ENCODE measurements at places on chromosomes 1 and 21.
A peak's percentile ranks its signal among the peaks of the same experiment; 100 is the strongest.

- DNase-seq, result no peak
Measured at GRCh38 chr1:245241526-245242130, 86.8 kb downstream of the KIF26B start.

DNA sequence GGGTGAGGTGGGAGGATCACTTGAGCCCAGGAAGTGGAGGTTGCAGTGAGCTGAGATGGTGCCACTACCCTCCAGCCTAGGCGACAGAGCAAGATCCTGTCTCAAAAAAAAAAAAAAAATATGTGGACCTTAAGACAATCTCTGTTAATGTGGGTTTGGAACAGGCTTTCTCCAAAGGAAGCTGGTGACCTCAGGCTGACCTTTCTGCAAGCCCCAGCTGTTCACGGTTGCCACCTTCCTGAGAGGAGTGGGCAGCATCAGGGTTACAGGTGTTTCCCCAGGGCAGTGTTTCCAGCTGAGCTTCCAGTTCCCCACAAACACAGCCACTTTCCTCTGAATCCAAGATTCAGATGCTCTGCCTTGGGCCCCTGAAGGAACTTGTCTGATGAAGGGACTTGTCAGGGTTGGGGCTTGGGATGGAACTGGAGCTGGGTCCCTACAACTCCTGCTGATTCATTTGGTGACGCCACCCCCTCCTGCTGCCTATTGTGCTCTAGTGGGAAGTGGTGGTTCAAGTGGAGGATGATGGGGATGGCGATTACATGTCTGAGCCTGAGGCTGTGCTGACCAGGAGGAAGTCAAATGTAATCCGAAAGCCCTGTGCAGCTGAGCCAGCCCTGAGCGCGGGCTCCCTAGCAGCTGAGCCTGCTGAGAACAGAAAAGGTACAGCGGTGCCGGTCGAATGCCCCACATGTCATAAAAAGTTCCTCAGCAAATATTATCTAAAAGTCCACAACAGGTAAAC is 1.9 kb downstream of the ZBTB48 start:
- peak; percentile 88 for DNase-seq

GRCh38 chr1:47669081-47669585 is 231.3 kb downstream of the FOXD2 start:
- no peak for DNase-seq

- peak; percentile 70 for DNase-seq
Measured at GRCh38 chr1:155012026-155012546, 9.5 kb downstream of the ZBTB7B start.

DNA sequence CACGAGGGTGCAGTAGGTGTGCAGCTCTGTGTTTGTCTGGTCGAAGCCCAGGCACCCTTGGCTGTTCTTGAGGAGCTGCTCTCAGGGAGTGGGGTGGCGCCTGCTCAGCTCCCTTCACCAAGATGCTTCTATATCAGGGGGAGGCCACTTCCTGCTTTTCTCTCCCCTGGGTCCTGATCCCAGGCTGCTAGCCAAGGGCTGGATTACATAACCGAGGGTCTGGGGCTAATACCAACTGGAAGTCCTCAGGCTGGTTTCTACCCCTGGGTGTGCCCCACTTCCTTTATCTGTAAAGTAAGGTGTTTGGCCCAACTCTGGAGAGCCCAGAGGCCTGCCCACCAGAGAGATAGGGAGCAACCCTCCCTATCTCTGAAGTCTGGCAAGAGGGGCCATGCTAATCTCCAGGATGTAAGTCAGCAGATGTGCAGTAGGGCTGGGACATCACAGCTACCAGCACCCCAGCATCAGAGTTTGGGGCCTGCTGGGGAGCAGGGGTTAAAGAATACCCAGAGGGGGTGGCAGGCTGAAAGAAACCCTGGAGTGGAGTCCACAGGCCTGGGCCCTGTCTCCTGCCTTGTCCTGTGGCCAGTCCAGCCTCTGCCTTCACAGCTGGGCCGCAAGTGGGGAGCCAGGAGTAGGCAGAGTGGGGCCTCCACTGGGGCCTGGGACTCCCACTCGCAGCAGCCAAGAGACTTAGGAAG is 2.1 kb downstream of the SELENBP1 start:
- DNase-seq, result no peak

- peak; percentile 77 for DNase-seq
Measured at GRCh38 chr1:193019442-193020026, 39.6 kb downstream of the UCHL5 start.

- DNase-seq, result no peak
Measured at GRCh38 chr1:159752135-159752580, 28.6 kb upstream of the DUSP23 start.

DNA sequence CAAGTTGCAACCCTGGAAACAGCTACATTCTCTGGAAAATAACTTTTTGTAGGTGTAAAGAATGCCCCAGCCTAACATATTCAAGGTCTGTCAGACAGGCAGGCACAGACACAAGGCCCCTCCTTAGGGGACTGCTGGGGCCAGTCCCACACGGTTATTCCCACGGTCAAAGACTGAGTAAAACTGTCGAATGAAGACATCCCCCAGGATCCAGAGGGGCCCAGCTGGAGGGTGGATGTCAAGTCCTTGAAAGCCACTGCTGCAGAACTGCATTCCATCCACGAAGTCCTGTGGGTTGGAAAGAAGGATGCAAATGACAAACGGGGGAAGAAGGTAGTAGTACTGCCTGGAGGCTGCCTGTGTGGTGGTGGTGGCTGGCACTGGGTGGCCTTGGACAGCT is 6.9 kb upstream of the RAB7B start:
- no peak for DNase-seq

GRCh38 chr1:118184739-118185083 is 317 bp downstream of the SPAG17 start:
- DNase-seq, result no peak

GRCh38 chr1:210857146-210857663 is 276.7 kb downstream of the KCNH1 start:
- DNase-seq, result no peak

GRCh38 chr1:63506782-63507181 is 16.2 kb downstream of the ITGB3BP start:
- no peak for DNase-seq

DNA sequence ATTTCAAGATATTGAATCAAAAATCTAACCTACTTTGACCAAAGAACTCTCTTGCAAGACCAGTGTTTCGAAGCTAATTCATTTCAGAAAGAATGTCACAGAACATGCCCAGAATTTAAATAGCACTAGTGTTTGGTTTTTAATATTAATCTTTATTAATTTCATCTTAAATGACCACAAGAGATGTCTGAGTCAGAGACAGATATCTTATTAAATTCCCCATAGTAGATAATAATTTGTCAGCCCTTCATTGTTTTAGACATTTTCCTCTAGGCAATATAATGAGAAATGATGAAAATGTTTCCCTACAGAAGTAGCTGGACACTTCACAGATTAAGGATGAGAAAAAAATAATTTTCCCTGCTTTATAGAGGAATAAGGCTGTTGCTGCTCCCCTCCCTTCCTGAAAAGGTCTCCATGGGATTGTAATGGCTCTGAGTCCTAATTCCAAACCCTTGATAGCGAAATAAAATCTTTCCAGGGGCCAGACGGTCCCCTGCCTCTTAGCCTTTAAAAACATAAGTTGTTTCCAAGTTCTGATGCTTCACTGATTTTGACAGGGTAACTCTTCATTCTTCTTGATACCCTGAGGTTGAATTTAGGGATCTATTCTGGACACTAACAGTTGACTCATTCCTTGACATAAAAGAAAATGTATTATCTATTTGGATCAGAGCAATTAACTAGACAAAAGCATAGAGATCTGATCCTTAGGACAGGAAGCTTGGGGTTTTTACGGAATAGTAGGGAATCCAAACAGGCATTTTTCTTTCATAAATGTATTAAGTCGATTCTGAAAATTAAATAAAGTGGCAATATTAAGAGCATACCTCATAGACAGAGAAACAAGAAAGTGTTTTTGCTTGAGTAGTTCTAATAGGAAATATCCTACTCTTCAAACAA is 820.8 kb downstream of the BRINP3 start:
- DNase-seq, result no peak

GRCh38 chr1:70672442-70672888 is 261.4 kb downstream of the CTH start:
- DNase-seq, result no peak

DNA sequence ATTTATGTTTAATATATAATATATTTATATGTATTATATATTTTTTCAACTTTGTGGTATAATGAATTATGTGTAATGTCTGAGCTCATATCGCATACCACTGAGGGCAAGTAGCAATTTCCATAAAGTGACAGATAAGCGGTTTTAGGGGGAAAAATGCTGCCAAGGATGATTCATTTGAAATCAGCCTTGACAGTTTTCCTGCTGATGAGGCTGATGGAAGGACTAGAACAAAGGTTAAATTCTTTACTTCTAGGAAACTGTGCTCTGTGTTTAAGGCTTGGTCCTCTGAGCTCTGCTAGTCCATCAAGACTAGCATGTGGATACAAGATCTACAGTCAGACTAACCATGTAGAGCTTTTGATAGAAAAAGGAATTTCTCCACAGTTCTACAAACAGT is 19.3 kb upstream of the DDAH1 start:
- DNase-seq, result no peak

- DNase-seq, result no peak
Measured at GRCh38 chr1:30046751-30047150, 676.6 kb downstream of the MATN1 start.
